ENCODE measurements at places on chromosomes 1 and 21.

- DNase-seq = no peak
Measured at GRCh38 chr1:155284476-155284875, 7.2 kb downstream of the HCN3 start.

- peak; percentile 40 for DNase-seq
Measured at GRCh38 chr1:31701091-31701736, 2.6 kb downstream of the COL16A1 start.

DNA sequence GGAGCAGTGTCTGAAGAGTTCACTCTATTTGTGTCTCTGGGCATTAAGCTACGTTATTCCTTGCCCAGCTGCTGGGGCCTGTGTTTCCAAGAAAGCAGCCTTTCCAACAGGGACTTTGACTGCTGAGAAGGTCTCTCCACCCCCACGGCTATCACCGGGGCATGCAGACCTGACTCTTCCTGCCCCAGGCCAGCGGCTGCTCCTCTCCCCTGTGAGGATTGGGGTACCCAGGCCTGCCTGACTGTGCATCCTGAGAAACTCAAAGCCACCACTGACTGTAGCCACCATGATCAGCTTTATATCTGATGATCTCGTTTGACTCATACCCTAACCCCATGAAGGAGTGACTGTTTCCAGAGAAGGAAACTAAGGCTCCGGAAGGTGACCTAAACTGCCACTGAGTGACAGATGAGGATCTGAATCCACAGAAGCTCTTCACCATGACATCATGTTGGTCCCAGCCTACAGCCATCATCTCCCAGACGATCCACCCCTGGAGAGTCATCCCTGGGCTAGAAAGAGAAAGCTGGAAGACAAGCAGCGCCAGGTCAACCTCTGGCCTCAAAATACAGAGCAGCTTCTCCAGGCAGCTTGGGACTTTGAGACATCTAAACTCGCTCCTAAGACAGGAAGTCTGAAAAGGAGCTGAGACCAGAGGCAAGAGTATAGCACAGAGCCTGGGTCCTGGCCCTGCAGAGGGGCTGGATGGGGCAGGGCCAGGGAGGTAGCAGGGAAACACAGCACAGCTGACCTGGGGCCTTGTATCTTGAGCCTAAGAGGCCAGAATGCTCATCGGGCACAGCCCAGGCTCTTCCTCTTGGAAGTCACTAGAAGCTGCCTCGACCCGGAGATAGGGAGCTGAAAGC lies 244.0 kb upstream of the VAMP3 start:
- no peak for DNase-seq

DNA sequence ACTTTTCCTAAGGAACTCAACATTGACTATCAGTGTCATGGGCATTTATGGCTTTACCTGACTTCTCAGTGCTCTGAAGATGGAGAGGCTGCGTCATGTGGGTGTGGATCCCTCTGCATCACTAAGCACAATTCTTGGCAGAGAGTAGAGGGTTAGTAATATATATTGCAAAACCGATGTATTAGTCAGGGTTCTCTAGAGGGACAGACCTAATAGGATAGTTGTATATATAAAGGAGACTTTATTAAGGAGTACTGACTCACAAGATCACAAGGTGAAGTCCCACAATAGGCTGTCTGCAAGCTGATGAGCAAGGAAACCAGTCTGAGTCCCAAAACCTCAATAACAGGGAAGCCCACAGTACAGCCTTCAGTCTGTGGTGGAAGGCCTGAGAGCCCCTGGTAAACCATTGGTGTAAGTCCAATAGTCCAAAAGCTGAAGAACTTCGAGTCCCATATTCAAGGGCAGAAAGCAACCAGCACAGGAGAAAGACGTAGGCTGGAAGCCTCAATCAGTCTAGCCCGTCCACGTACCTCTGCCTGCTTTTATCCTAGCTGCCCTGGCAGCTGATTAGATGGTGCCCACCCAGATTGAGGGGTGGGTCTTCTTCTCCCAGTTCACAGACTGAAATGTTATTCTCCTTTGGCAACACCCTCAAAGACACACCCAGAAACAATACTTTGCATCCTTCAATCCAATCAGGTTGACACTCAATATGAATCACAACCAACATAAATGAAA lies 159.7 kb upstream of the NRIP1 start:
- peak; percentile 51 for DNase-seq

DNA sequence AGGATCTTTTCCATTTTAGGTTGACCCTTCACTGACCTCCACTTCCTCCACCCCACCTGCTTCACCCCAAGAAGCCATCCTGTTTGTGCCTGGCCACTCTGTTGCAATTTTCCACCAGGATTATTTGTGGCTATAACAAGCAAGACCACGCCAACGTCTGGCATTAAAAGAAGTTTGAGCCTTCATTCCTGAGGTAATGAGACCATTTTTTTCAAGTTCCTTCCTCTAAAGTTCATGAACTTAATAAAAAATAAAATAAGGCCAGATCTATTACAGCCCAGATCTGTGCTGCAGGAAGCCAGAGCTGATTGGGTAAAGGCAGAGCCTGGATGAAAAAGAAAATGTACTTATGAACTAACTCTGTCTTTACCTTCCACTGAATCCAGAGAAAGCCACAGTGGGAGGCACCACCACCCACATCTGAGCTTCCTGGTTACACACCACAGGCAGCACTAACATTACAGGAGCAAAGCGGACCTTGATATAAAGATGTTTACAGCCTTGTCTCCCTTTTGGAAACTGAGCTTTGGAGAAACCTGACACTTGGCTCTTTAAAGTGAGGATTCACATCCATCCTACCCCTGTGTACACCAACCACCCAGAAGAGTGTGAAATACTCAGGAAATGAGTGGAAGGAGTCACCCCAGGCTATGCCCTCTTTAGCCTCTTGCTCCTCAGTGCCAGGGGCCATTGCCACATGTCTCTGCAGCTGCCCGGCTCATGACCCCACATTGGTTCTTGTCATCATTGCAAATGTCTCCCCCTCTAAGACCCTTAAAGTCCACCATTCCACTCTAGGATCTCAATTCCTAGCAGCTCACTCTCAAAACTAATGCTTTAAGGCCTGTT lies 293.6 kb downstream of the PLPP3 start:
- peak; percentile 29 for DNase-seq
